Stimulated activated effector memory CD8-positive, alpha-beta T cell treated with anti-CD3 and anti-CD28 coated beads, Interleukin-12 subunit alpha, Interleukin-12 subunit beta, amount 100 ng/mL, for 72 hours (primary cell): ENCODE measurements at places on chromosomes 4 and X.

- no peak for DNase-seq
Measured at GRCh38 chr4:40627540-40627939, 2.1 kb downstream of the RBM47 start.

GRCh38 chr4:40915318-40916217 lies 165.8 kb downstream of the NSUN7 start:
- DNase-seq, result no peak

- DNase-seq, result no peak
Measured at GRCh38 chr4:159047478-159048165, 55.3 kb upstream of the RAPGEF2 start.

DNA sequence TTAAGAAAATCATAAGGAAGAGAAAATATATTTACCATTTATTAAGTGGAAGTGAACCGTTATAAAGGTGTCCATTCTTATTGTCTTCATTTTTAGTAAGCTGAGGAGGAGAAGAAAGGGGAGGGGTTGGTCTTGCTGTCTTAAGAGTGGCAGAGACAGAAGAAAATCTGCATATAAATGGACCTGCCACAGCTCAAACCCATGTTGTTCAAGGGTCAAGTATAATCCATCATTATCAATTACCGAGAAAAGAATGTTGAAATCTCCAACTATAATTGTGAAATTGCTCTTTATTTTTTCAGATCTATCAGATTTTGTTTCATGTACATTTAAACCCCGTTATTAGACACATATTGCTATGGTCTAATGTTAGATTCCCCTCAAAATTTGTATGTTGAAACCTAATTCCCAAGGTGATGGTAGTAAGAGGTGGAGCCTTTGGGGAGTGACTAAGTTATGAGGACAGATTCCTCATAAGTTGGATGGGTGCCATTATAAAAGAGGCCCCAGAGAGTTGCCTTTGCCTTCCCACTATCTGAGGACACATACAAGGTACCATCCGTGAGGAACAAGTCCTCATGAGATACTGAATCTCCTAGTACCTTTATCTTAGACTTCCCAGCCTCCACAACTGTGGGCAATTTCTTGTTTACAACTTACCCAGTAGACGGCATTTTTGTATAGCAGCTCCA lies 58.5 kb upstream of the SMAD1 start:
- no peak for DNase-seq

DNA sequence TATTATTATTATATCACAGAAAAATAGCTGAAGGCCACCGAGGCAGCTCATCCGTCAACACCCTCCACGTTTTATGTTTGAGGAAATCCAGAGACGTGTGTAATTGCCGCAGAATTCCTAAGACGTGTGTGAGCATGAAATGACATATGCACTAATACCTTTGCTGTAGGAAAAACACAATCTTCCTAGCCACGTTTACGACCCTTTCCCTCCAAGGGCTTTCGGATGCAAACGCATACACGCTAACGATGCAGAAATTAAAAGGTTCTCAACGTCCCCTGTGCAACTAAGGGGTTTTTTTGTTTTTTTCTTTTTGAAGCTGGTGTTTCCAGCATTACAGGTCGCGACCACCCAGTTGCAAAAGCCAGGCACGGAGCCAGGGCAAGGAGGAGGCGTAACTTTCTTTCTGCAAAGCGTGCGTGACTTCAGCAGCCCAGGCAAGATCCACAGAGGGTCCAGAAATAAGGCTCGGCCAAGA lies 33.8 kb downstream of the CRLF2 start:
- DNase-seq, result peak; percentile 63

- DNase-seq, result no peak
Measured at GRCh38 chrX:3695536-3695935, 17.9 kb downstream of the PRKX start.

GRCh38 chr4:86831262-86832130 lies 17.7 kb downstream of the SLC10A6 start:
- no peak for DNase-seq

DNA sequence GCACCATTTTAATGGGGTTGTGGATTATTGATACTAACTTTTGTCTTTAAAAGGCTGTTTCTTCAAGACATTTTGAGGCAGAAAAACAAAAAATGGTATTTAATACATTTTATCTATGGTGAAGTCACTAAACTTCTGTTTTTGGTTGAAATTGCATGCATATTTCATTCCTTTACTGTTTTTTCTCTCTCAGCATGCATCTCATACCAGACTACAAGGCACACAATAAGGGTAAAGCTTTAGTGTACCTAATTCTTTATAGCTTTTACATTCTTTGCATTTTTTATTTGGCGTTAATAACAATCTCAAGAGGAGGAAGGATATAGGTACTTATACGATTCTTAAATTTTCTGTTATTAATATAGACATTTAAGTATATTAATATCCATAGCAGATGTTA lies 151.0 kb upstream of the DKK2 start:
- no peak for DNase-seq

- no peak for DNase-seq
Measured at GRCh38 chr4:714087-714486, 8.5 kb downstream of the PCGF3 start.

DNA sequence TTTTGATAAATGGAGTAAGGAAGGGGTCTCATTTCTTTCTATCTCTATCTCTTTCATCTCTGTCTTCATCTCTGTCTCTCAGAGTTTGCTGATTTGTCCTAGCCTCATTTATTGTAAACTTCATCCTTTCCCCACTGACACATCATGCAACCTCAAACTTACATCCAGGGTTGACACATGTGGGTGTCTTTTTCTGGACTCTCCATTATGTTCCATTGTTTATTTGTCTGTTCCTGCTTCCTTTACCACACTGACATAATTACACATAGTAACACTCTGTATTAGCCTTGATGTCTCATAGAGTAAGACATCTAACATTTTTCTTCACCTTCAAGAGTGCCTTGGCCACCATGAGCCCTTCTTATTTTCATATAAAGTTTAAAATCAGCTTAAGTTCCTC lies 8.1 kb upstream of the SRD5A3 start:
- DNase-seq, result no peak

DNA sequence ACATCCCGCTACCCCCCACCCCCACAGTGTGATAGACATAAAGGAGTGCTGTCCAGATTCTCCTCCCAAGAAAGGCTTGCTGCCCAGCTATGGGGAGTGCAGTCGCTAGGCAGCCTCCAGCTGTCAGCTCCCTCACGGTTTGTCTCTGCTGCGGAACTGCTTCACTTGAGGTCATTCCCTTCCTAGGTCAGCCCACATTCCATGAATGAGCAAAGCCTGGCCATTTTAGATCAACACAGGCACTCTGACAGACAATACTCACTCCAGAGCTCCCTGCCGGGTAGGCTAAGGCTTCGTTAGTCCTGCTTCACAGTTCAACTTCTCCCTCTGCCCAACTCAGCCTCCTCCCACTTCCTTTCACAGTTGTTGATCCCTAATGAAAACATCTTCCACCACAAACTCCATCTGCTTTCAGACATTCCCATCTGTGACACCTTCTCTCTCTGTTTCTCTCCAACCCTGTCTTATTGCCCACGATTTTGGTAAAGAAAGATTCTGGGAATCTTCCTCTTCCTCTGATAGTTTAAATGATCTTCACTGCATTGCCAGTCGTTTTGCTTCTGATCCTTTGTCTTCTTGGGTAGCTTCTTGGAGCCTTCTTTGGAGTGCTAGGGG lies 318.9 kb upstream of the F9 start:
- no peak for DNase-seq

GRCh38 chr4:20326460-20326859 lies 74.8 kb downstream of the SLIT2 start:
- DNase-seq, result no peak

DNA sequence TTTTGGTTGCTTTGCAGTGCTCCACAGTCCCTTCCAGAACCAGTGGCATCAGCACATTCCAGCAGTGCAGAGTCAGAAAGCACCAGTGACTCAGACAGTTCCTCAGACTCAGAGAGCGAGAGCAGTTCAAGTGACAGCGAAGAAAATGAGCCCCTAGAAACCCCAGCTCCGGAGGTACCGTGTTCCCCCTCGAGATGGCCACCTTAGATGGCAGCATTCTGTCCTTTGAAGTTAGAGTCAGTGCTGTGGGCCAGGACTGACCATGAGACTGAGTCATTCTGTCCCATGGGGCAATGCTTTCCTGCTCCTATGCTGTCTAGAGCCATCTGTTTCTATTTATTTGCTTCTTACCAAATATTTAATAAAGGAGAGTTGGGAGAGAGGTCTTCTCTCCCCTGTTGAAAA lies 112.3 kb downstream of the KLHL8 start:
- no peak for DNase-seq

- DNase-seq, result no peak
Measured at GRCh38 chr4:183256343-183256742, 63.7 kb downstream of the CLDN22 start.

DNA sequence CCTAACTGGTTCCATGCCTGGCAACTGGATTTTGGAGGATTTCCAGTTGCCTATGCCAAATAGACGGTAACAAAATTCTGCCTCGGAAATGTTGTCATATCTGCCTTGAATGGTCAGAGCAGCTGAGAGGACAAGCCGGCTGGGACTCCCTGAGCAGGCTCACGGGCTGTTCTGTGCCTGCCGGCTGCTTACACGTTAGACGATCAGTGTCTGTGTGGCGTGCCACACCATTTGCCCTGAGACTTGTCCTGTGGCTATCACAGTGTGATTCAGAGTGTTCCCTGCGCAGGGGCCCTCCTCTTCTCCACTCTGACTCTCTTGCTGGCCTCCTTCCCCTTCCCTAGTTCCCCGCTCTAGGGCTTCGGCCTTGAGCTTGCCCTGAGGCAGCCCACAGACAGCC lies 42.4 kb downstream of the RAI2 start:
- DNase-seq, result no peak

DNA sequence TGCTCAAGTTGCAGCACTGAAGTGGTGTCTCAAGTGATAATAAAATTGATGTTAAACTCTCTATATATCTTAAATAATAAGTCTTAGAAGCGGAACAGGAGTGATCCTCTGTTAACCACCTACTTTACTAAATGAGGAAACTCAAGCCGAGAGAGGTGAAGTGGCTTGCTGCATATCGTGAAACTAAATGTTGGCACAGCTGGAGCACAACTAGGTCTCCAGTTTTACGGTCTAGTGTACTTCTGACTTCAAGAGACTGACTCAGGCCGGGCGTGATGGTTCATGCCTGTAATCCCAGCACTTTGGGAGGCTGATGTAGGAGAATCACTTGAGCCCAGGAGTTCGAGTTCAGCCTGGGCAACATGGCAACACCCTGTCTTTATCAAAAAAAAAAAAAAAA lies 35.5 kb upstream of the PLS3 start:
- no peak for DNase-seq

- DNase-seq, result no peak
Measured at GRCh38 chr4:121709766-121710405, 13.1 kb upstream of the ANXA5 start.

- DNase-seq, result no peak
Measured at GRCh38 chrX:129310000-129310399, 213.3 kb downstream of the SMARCA1 start.

DNA sequence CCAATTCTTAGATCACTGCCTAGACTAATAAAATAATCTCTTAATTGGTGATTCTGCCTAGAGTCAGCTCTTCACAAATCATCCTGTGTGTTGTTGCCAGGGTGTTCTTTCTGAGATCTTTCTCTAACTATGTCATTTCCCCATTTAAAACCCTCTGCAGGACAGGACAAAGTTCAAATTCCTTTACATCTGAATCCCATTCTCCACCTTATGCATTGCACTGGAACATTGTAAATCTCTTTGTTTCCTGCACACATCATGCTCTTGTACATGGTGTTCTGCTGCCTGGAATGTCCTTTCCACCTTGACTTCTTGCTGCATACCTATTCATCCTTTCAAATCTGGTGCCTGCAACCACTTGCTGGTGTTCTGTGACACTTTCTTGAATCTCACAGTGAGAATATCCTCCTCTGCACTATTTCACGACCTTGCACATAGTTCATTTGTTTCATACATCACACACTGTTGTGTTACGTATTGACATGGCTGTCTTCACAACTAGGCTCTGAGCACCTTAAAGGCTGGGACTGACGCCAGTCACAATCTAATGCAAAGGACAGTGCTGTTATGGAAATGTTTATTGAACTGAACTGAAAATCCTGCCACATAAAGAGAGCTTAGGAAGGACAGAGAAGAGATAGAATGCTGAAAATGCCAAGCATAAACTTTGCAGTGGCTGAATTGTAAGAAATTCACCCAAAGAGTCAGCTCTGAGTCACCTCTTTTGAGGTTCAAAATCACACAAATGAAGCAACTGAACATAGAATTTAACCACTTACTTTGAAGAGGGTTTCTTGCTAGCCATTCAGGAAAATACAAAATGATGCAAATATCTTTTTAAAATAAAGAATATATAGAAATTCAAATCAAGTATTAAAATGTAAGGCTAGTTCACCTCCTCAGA lies 26.4 kb upstream of the SMIM14 start:
- no peak for DNase-seq

DNA sequence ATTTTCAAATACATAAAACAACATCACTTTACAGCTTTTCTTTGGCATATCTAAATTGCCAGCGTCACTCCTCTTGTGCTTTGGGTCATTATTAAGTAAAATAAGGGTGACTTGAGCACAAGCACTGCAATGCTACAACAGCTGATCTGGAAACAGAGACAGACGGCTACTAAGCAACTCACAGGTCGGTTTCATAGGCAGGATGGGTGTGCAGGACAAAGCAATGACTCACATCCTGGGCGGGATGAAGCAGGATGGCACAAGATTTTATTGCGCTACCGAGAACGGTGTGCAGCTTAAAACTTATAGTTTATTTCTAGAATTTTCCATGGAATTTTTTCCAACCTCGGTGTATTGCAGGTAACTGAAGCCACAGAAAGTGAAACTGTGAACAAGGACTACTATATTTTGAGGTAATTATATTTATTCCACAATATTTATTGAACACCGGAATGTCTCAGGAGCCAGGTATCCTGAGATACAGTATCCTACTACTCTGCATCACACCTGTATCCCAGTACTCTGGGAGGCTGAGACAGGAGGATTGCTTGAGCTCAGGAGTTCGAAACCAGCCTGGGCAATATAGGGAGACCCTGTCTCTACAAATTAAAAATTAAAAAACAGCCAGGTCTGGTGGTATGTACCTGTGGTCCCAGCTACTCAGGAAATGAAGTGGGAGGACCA lies 215.5 kb downstream of the APBB2 start:
- no peak for DNase-seq

- no peak for DNase-seq
Measured at GRCh38 chr4:83905952-83906351, 370.0 kb downstream of the GPAT3 start.

GRCh38 chr4:89837385-89837992 lies 528 bp upstream of the SNCA start:
- DNase-seq, result no peak

GRCh38 chrX:154026136-154027021 lies 6.7 kb upstream of the IRAK1 start:
- DNase-seq, result no peak

DNA sequence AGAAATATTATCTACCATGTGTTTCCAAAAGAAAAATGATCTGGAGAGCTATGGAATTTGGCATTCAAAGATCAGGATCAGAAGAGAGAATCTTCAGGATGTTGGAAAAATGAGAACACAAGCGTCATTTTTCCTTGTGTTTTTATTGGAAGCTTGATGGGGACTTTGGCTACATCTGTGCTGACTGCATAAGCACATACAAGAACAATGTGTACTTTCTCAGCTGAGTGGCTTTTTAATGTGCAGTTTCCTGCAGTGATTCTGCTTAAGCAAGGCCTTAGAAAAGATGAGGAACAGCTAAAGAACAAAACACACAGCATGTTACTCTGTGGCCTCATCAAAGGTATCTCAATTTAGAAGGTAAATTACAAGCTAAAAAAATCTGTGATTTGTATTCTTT lies 1039.9 kb downstream of the GLUD2 start:
- DNase-seq, result no peak
